ENCODE measurements at places on chromosomes 3 and 15.
A peak's percentile ranks its signal among the peaks of the same experiment; 100 is the strongest.

DNA sequence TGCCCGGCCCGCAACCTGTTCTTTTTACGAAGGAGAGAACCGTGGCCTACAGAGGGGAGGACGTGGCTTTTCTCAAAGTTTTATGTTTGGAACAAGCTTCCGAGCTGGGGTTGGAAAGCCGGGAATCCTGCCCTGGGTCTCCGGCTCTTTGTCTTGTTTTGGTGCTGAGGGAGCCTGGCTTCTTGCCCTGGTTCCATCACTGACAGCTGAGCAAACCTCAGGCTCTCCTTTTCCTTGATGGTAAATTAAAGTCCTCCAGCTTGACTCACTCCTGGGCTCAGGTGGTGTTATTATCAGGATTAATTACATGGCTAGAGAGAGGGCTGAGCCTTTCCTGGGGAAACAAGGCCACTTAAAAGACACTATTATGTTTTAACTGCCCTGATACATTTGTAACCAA lies 289.5 kb upstream of the RGMA start:
- no peaks in the 10 kb centered on the region for H3K4me1 ChIP-seq
- no peak overlapping the region for H3K27ac ChIP-seq
- no peak for DNase-seq
- no peak overlapping the region for H3K4me3 ChIP-seq
- H3K36me3 ChIP-seq: no peaks in the 10 kb centered on the region

- H3K27me3 ChIP-seq: no peaks in the 10 kb centered on the region
- no peak overlapping the region for H3K27ac ChIP-seq
- H3K36me3 ChIP-seq: no peaks in the 10 kb centered on the region
- no peak for DNase-seq
Measured at GRCh38 chr3:154657218-154657617, 227.2 kb upstream of the GPR149 start.

- H3K4me1 ChIP-seq: peaks cover 3% of the 10 kb centered on the region
- no peak overlapping the region for H3K27ac ChIP-seq
- no peaks in the 10 kb centered on the region for H3K36me3 ChIP-seq
- no peak overlapping the region for H3K4me3 ChIP-seq
- H3K27me3 ChIP-seq: no peaks in the 10 kb centered on the region
- DNase-seq: no peak
Measured at GRCh38 chr3:8303466-8303865, 198.2 kb upstream of the LMCD1 start.

DNA sequence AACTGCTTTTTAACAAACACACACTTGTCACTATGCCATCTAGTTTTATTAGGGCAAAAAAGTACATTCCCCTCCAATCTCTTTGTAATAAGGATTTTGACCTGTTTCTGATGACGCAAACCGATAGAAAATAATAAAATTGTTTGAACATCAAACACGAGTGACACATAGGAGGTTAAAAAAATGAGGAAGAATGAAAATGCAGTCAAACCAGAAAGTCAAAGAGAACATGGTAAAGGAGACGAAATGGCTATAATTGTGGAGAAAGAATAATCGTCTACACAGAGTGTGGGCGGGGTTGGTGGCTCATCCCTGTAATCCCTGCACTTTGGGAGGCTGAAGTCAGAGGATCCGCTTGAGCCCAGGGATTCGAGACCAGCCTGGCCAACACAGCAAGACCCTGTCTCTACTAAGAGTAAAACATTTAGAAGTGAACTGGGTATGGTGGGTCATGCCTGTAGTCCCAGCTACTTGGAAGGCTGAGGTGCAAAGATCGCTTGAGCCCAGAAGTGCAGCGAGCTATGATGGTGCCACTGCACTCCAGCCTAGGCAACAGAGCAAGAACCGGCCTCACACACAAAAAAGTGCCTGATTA lies 83.2 kb downstream of the MEIS2 start:
- no peak for DNase-seq
- peaks cover 26% of the 10 kb centered on the region for H3K36me3 ChIP-seq
- H3K27ac ChIP-seq: peak overlapping the region; percentile 19
- no peaks in the 10 kb centered on the region for H3K27me3 ChIP-seq
- H3K4me1 ChIP-seq: peaks cover 57% of the 10 kb centered on the region

GRCh38 chr3:119279584-119280243 lies 14.5 kb upstream of the ARHGAP31 start:
- H3K27ac ChIP-seq: no peak overlapping the region
- DNase-seq: no peak
- H3K27me3 ChIP-seq: peaks cover 4% of the 10 kb centered on the region
- H3K4me3 ChIP-seq: no peak overlapping the region
- H3K36me3 ChIP-seq: peaks cover 4% of the 10 kb centered on the region

DNA sequence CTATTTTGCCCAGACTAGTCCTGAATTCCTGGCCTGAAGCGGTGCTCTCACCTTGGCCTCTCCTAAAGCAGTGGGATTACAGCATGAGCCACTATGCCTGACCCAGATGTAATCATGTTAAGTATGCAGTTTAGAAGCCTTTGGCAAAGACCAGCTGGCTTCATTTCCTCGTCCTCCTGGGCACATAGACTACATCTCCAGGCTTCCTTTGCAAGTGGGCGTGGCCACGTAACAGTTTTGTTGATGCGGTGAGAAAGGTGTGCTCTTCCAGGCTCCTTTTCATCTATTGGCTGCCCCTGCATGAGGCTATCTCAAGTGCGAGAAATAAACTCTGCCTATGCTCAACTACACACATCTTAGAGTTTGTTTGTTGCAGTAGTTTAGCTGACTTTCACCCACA lies 13.0 kb downstream of the SV2B start:
- H3K4me1 ChIP-seq: no peaks in the 10 kb centered on the region
- H3K36me3 ChIP-seq: no peaks in the 10 kb centered on the region
- no peak overlapping the region for H3K27ac ChIP-seq

- no peak overlapping the region for H3K4me3 ChIP-seq
- peaks cover 2% of the 10 kb centered on the region for H3K27me3 ChIP-seq
Measured at GRCh38 chr3:20451170-20451569, 265.2 kb upstream of the SGO1 start.

DNA sequence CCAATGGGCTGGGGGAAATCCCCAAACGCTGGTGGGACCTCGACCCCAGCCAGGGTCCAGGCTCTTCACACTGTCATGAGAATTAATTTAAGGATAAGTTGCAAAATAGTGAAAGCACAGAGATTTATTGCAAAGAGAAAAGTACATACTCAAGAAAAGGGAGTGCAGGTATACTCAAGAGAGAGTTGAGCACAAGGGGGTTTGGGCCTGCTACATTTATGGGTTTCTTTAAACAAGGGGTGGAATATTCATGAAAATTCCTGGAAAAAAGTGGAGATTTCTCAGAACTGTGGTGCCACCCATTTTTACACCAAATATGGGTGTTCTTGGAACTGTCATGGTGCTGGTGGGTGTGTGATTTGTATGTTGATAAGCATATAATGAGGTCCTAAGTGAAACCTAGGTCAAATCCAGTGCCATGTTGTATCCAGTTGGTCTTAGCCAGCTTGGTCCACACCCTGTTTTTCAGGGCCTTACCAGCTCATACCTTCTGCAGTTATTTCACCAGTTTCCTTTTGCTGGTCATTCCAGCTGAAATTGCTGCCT lies 32.6 kb upstream of the NEO1 start:
- no peak for DNase-seq
- peaks cover 40% of the 10 kb centered on the region for H3K27me3 ChIP-seq
- no peaks in the 10 kb centered on the region for H3K36me3 ChIP-seq
- H3K4me3 ChIP-seq: no peak overlapping the region
- H3K4me1 ChIP-seq: no peaks in the 10 kb centered on the region

DNA sequence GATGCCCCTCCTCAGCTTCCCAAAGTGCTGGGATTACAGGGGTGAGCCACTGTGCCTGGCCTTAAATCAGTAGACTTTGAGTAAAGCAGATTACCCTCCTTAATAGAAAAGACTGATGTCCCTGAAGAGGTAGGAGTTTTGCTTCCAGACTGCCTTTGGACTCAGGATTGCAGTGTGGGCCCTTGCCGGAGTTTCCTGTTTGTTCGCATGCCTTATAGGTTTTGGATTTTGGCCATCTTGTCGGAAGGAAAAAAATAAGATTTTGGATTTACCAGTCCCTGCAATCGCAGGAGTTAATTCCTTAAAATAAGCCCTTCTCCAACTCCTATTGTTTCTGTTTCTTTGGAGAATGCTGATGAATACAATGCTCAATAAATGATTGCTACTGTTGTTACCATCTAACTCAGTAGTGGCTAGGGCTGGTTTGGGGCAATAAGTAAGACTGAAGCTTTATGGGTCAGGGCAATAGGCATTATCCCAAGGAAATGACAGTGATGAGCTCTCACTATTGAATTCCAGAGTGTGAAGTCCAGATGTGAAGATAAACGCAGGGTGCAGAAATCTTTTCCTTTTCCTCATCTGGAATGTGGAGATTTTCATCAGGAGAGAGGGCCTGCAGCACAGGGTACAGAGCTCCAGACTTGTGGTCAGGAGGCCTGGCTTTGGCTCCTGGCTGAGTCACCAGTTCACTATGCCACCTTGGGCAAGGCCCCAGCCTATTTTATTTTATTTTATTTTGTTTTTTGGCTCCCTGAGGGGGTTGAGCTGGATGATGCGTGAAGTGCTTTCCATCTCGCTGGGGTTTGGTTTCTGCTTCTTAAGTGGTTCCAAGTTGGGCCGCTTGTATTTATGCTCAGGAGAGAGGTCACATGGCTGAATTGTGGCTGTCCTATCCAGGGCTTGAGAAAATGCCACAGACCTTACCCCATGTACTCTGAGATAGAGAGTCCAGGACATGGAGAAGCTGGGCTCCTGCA lies 25.3 kb downstream of the FOXL2 start:
- peak overlapping the region; percentile 18 for H3K27ac ChIP-seq
- no peaks in the 10 kb centered on the region for H3K36me3 ChIP-seq
- DNase-seq: no peak

DNA sequence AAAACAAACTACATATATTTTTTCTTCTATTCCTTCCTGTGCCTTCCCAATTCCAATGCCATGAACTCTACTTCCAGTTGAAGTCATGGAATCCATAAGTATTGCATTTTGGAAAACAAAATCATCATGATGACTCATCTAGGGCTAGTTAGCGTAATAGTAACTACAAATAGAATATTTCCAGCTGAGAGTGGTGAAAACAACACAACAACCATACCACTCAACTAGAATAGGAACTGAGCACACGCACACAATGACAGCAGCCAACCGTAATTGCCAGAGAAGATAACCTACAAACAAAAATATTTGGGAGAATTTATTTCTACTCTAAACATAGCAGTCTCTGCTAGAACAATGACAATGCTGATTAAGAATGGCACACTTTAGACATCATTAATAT lies 225.9 kb downstream of the FGF12 start:
- no peaks in the 10 kb centered on the region for H3K27me3 ChIP-seq
- no peak overlapping the region for H3K4me3 ChIP-seq
- DNase-seq: no peak
- no peaks in the 10 kb centered on the region for H3K36me3 ChIP-seq

- peaks cover 38% of the 10 kb centered on the region for H3K4me1 ChIP-seq
- no peaks in the 10 kb centered on the region for H3K36me3 ChIP-seq
- peak overlapping the region; percentile 81 for H3K27ac ChIP-seq
- H3K27me3 ChIP-seq: no peaks in the 10 kb centered on the region
Measured at GRCh38 chr3:78993375-78993774, 774.4 kb downstream of the ROBO1 start.

DNA sequence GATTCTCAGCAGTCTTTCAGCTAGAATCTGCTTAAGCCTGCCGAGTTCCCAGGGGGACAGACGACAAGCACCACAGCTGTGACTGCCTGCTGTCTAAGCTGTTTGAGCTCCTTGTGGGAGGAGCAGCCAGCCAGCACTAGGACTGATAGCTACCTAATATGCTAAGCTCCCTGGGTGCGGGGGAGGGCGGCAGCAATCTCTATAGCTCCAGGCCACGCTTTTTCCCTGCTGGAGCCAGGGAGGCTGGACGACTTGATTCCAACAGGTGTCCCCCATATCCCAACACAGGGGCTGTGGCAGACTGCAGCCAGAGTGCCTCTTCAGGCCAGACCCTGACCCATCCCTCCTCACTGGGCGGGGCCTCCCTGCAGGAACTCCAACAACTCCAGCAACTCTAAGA lies 134.1 kb upstream of the ARPP21 start:
- H3K4me1 ChIP-seq: no peaks in the 10 kb centered on the region
- H3K27ac ChIP-seq: no peak overlapping the region
- H3K4me3 ChIP-seq: no peak overlapping the region
- no peaks in the 10 kb centered on the region for H3K27me3 ChIP-seq
- no peaks in the 10 kb centered on the region for H3K36me3 ChIP-seq

- no peak for DNase-seq
- no peaks in the 10 kb centered on the region for H3K27me3 ChIP-seq
- no peaks in the 10 kb centered on the region for H3K36me3 ChIP-seq
- peaks cover 8% of the 10 kb centered on the region for H3K4me1 ChIP-seq
Measured at GRCh38 chr3:82654708-82655107, 893.3 kb upstream of the GBE1 start.

DNA sequence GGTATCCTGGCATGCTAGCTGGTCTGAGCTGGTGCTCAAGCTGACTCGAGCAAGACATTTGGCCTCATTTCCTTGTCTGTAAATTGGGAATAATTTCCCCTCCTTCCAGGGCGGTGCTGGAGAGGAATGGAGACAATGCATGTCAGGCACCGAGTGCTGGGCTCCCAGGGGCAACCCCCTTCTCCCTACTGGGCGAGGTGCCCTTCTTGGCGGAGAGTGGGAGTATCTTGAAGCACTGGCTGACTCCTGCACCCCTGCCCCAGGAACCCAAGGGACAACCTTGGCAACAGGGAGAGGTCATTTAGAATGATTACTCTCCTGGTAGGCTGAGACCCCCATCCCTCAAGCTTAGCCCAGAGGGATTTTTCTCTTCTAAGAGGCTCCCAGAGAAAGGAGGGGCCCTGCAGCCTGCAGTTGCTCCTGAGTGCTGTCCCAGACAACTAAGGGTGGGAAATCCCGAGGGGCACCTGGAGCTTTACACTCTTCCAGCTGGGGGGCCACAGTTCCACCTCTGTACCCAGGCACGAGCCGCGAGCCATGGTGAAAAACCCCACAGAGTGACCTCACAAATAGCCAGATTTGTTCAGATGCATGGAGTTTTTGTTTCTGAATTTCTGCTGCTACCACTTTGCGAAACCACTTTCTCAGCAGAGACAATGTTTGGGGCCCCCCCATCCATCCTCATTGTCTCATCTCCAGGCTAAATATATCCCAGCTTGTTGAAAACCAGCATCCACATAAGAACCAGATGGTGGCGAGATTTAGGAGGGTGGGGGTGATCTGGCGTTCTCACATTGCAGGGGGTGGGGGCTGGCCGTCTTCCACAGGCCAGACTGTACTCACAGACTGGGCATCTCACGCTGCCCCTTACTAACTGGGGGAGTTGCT lies 44.8 kb downstream of the ABTB1 start:
- no peak overlapping the region for H3K4me3 ChIP-seq
- DNase-seq: no peak
- no peak overlapping the region for H3K27ac ChIP-seq
- no peaks in the 10 kb centered on the region for H3K27me3 ChIP-seq
- peaks cover 16% of the 10 kb centered on the region for H3K4me1 ChIP-seq
